Breast epithelium (tissue), 4 donors: ENCODE measurements at places on chromosomes 6 and 20. TPM values are rescaled to one million over a fixed set of nuclear protein-coding genes. Genes with fewer than 3 reads are reported as not detected.

Gene KIF6
- 0.15 TPM for total RNA-seq

DNA sequence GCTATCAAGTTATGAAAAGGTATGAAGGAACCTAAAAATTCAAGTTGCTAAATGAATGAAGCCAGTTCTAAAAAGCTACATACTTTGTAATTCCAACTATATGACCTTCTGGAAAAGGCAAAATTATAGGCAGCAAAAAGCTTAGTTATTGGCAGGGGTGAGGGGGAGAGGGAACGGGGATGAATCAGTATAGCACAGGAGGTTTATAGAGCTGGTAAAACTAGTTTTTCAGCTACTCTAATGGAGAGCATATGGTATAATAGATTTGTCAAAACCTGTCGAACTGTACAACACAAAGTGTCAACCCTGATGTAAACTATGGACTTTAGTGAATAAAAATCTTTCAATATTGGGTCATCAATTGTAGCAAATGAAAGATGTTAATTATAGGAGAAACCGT is 18.7 kb downstream of the MANEA start:
- H3K27ac ChIP-seq = no peak overlapping the region
- H3K4me3 ChIP-seq = no peak overlapping the region
- no peaks in the 10 kb centered on the region for H3K4me1 ChIP-seq
- DNase-seq = no peak
- no peaks in the 10 kb centered on the region for H3K27me3 ChIP-seq
- no peaks in the 10 kb centered on the region for H3K36me3 ChIP-seq

DNA sequence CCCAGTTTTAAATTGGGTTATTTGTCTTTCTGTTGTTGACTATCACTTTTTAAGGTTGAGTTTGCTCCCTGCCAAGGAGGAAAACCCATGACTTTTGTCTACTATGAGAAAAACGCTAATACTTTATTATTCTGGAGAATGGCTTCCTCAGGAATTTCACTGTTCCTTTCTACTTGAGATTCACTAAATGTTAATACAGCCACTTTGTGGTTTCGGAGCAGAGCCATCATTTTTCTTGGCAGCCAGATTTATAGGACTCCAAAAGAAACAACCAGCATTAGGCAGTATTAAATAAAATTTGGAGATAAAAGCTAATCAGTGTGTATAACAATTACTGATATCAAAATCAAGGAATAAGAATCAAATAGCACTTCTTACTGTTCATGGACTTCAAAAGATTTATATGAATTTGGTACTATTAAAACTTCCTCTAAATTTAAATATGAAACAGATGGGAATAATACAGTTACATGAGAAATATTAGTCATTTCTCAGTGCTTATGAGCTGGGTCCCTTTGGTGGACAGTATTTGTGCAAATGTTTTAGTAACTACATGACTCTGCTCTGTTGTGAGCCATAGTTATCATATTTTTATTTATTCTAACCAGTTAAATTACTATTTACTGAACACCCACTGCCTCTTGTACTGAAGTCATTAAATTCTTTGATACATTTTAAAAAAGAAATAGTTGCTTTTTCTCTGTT is 64.1 kb upstream of the FBXO30 start:
- H3K27me3 ChIP-seq = no peaks in the 10 kb centered on the region
- no peak for DNase-seq
- H3K4me3 ChIP-seq = no peak overlapping the region
- H3K27ac ChIP-seq = no peak overlapping the region

- no peaks in the 10 kb centered on the region for H3K36me3 ChIP-seq
- no peaks in the 10 kb centered on the region for H3K4me1 ChIP-seq
- DNase-seq = no peak
- no peak overlapping the region for H3K27ac ChIP-seq
- H3K4me3 ChIP-seq = no peak overlapping the region
- H3K27me3 ChIP-seq = peaks cover 12% of the 10 kb centered on the region
These were observed 152.2 kb upstream of the SYNDIG1 start for GRCh38 chr20:24317224-24317623.

DNA sequence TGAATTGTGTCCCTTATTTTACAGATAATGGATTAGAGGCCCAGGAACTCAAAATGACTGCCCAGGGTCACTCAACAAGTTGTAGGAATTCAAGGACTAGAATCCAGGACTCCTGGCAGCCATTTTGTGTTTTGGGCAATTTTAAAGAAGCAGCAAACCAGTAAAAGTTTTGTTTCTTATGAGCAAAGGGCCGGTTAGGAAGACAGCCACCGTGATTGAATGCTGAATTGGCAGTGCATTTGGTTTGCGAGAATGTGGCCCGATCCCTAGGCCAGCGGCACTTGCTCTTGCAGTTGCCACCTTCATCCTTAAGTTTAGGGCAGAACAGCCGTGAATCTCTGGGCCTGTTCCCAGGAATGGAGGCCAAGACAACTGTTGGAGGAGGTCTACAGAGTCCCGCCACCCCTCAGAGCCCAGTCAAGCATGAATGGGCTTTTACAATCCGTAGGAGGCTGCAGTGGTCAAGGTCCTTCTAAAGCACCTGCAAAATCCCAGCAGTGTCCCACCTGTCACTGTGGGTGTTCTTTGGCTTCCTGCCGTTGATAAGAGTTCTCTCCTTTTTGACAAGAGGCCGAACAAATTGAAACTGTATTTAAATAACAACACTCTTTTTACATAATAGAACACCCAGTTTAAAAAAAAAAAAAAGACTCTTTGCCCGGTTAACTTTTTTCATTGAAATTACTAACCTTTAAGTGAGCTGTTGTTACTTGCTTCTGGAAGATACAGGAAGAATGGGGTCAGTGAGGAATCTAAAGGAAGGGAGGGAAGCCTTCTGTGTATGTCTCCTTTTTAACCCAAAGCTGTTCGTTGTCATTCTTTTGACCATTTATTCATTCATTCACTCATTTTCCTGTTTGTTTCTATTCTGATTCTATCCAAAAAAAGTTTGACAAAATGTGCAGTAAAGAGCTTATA is 68.7 kb downstream of the PHACTR2 start:
- H3K4me3 ChIP-seq = no peak overlapping the region
- no peaks in the 10 kb centered on the region for H3K36me3 ChIP-seq
- no peak for DNase-seq

- DNase-seq = no peak
- H3K27me3 ChIP-seq = no peaks in the 10 kb centered on the region
- no peaks in the 10 kb centered on the region for H3K36me3 ChIP-seq
- H3K4me3 ChIP-seq = no peak overlapping the region
- no peak overlapping the region for H3K27ac ChIP-seq
These were observed 2.4 kb upstream of the AARS2 start for GRCh38 chr6:44315516-44315915.
